ENCODE measurements at places on chromosomes 7 and 10. TPM values are rescaled to one million over a fixed set of nuclear protein-coding genes. Genes with fewer than 3 reads are reported as not detected.

The SCIN gene
- 0.15 TPM for total RNA-seq

The TAS2R3 gene
- total RNA-seq: 0.76 TPM

The GRM3 gene
- not detected for total RNA-seq

The PNLIP gene
- total RNA-seq: not detected

The CUEDC2 gene
- 73.1 TPM for total RNA-seq

The AKR1C4 gene
- not detected for total RNA-seq

The CRYGN gene
- total RNA-seq: not detected

The AGAP6 gene
- 2.9 TPM for total RNA-seq

The NDUFA5 gene
- 62.8 TPM for total RNA-seq

The CD36 gene
- total RNA-seq: 0.15 TPM

The ACBD7 gene
- total RNA-seq: 4.6 TPM

The GBX1 gene
- not detected for total RNA-seq

The HYAL4 gene
- total RNA-seq: not detected

The MXI1 gene
- 4.5 TPM for total RNA-seq

The TLX1 gene
- total RNA-seq: 0.15 TPM

The MLXIPL gene
- not detected for total RNA-seq

The CCDC146 gene
- 0.46 TPM for total RNA-seq

The SHH gene
- not detected for total RNA-seq

The MRLN gene
- total RNA-seq: not detected

The MYL10 gene
- total RNA-seq: not detected
